ENCODE measurements at places on chromosomes 2 and 18.

DNA sequence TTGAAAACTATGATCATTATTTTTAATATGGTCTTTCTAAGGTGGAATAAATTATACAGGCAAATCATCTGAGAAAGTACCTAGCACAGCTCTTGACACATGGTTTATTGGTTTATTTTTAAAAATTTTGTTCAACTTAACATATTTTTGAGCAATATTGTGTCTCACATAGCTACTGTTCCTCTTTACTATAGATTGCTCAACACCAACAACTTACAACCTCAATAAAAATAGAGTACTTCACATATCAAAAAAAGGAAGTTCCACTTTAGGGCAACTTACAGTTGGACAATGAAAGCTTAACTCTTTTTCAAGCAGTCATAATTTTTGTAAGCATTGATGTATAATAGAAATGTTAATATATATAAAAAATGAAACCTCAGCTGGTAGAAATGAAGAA, 440.9 kb upstream of the UBE2E3 start:
- DNase-seq = no peak

GRCh38 chr18:72419914-72420313, 124.2 kb downstream of the CBLN2 start:
- no peak for DNase-seq

- DNase-seq = no peak
Measured at GRCh38 chr2:199684832-199685231, 166.2 kb downstream of the FTCDNL1 start.

DNA sequence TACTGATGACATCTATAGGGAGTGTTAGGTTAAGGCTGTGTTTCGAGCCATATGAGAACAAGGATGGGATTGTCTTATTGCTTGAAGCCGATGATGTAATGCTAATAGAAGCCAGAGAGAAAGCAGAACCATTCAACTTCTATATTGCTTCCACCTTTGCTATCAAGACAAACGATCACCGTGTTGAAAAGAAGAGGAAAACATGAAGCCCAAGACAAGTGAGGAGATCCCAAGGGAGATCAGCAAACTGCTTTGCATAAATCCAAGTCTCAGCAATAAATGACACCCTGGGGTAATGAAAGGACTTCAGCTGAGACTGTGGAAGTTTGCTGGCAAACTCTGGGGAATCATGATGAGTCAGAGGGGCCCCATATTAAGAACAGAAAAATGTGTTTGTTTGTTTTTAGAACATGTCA, 206.2 kb downstream of the NCKAP5 start:
- no peak for DNase-seq

- no peak for DNase-seq
Measured at GRCh38 chr2:195498176-195498575, 158.8 kb upstream of the SLC39A10 start.

DNA sequence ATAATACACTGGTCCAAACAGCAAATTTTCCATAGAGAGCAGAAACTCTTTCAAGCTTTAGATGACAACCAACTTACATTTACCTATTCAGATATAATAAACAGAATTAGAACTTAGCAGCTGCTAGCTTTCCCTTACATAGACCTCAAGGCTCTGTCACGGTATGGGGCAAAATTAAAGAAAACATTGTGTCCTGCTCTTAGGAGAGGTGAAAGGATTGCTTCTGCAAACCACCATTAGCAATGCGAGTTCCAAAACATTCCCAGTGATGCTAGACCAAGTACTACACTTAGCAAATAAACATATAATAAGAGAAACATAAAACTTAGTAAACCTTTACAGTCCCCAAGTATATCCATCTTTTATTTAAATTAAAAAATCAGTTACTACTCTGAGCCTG, 183.3 kb downstream of the CAMKMT start:
- DNase-seq = no peak

DNA sequence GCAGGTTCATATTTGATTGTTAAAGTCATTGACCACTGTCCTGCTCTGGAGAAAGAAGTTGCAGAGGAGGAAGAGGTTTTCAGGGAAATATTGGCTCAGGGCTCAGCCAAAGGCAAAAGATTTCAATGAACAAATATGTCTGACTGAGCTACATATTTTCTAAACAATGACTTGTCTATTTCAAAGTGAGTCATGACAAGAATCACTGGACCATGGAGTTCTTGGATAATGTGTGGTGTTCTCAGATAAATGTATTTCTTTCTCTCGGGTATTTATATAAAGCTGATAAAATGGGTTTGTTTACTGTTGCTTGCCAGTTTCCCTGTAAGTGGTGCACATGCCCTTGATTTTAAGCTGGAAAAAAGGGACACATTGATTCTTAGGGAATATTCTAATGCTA, 34.3 kb upstream of the RMP24 start:
- DNase-seq = no peak

DNA sequence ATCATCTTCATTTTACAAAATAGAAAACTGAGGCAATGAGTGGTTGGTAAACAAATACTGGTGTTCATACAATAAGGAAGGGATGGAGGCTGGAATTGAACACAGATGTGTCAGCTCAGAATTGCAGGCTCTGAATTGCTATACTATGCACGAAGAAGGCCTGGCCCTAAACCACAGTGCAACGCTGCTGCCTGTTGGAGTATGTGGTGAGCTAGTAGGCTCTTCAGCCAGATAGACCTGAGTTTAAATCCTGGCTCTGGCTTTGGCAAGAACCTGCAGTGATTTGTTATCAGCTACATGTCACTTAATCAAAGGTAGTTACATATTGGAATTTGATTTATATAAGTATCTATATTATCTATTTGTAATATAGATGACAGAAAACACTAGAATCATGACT, 1602.4 kb upstream of the CELF4 start:
- no peak for DNase-seq

GRCh38 chr2:233977296-233977837, 60.2 kb downstream of the TRPM8 start:
- no peak for DNase-seq

- no peak for DNase-seq
Measured at GRCh38 chr2:67892339-67892846, 170.4 kb downstream of the C1D start.

DNA sequence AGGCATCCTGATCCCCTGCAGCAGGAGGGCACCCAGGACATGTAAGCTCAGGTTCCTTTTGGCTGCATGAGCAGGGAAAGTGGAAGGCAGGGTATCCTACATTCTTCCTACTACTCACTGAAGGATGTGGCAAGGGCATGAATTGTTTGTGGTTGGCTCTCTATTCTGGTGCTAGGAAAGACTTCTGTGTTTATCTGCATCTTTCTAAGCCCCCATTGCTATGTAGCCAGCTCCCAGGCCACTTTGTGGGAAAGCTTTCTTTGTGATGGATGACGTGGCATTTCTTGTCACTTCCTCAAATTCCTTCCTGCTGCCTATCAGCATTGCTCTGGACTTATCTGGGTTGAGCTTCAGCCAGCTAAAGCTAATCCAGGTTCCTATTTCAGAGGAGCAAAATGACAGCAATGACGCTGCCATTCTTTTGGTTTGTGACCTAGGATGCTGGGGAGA, 46.2 kb downstream of the MEIS1 start:
- no peak for DNase-seq

GRCh38 chr2:154568413-154568812, 130.1 kb upstream of the KCNJ3 start:
- no peak for DNase-seq

DNA sequence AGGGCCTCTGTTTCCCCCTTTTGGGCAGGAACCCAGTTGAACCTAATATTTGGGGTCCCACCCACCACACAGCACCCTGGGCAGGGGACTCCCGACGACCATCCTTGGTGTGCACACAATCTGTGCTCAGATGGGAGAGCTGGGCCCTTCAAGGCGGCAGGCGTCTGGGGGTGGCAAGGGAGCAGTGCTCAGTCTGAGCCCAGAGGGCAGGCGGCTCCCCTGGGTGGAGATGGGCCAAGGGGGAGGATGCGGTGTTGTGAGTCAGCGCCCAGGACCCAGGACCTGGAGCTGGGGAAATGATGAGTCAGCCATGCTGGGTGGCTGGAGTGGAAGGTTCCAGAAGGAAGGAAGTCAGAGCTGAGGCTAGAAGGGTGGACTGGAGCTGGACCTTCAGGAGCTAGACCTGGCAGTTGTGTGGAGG, 3.8 kb downstream of the PROM2 start:
- DNase-seq = no peak

DNA sequence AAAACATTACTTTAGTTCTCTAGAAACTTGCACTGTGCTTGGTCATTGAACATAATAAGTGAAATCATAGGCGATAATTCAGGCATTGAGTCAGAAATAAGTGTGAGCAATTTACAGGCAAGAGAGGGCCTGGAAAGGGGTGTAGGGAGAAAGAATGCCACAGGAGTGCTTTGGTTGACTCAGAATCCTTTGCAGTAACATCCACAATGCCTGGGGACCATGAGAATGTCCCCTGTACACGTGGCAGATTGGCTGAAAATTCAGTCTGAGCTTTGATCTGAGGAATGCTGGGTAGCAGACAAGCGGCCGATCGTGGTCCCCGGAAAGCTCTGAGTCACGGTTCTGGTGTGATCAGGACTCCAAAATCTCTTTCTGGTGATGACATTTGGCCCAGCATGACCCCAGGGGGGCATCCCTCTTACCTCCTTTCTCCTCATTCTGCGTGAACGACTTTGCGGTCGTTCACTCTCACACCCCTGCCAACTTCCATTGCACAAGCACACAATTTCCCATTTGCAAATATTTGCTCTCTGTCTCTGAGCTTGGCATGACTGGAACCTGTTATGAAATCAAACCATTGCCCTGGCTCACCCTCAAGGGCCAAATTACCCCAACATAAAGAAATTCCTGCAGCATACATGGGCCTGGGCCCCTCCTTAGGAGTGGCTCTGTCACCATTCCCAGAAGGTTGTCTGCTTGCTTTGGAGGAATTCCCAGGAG, 305.0 kb upstream of the EPAS1 start:
- DNase-seq = no peak

DNA sequence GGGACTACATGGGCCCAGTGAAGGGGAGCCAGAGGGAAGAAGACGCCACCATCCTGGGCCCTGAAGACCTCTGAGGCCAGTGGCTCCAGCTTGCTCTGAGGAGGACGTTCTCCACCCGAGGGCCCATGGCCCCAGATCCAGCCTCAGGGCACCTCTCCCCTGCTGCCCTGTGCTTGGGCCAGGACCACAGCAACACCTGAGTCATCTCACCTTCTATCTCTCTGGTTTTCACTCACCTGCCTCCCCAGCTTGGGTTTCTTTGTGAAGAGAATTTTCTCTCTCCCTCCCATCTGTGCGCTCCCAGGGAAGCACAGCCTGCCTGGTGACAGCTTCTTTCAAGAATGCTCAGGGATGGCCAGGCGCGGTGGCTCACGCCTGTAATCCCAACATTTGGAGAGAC, 19.8 kb downstream of the ZFP36L2 start:
- no peak for DNase-seq

GRCh38 chr2:241138471-241138870, 10.8 kb downstream of the PASK start:
- no peak for DNase-seq

- DNase-seq = no peak
Measured at GRCh38 chr2:121567957-121568409, 37.3 kb downstream of the RNU4ATAC start.

DNA sequence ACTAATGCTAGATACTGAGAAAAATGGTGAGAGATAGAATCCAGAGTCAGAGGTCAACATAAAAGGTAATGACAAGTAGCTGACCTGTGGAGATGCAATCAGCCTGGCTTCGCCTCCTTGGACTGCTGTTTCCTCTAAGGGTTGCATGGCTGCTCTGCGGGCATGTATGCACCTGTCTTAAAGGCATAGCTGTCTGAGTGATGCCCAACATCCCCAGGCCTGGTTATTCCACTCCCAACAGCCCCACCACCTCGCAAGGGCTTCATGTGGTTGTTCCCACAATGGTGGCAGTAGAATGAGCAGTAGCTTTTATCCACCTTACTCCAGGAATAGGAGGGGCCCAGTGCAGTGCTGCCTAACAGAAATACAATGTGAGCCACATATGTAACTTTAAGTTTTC, 69.7 kb upstream of the ALK start:
- no peak for DNase-seq

GRCh38 chr18:27582760-27583412, 397.8 kb upstream of the CHST9 start:
- no peak for DNase-seq

DNA sequence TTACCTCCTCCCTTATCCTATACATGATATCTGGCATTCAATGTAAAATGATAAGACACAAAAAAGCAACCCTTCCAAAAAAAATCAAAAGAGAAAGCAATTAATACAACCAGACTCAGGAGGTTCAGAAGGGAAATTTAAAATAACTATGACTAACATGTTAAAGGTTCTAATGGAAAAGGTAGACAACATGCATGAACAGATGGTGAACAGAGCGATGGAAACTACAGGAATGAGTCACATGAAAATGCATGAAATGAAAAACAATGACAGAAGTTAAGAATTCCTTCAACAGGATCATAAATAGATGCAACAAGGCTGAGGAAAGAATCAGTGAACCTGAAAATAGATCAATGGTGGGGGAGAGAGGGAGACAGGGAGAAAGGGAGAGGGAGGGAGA, 26.1 kb upstream of the ERCC3 start:
- DNase-seq = no peak

- no peak for DNase-seq
Measured at GRCh38 chr2:99325384-99325783, 10.7 kb downstream of the TXNDC9 start.

DNA sequence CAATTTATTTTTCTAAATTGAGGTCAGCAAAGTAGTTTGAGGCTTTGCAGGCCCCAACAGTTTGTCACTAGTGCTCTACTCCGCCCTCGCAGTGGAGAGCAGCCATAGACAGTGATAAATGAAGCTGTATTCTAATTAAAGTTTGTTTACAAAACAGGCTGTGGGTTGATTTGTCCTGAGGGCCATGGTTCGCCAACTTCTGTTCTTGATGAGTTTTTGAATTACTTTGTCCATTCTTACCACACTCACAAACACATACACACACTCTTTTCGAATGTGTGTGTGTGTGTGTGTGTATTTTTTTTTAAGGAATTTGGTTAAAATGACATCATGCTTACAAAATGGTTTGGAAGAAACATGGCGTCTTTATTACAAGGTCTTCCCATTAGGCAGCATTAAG, 68.6 kb downstream of the MTCL1 start:
- no peak for DNase-seq

DNA sequence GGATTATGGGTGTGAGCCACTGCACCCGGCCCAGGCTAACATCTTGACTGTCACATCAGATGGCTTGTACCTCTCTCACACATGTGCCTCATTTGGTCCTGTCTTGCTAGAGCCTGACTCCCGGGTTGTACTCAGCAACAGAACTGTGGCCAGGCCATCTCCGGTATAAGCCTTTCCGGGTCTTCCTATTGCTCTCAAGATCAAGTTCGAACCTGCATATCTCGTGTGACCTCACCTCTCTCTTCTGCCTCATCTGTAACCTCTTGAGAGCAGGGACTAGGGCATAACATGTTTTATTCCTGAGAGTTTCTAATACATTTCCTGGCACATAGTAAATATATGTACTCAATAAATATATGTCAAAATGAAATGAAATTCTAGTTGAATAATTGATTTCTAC, 114.0 kb downstream of the ACAA2 start:
- no peak for DNase-seq

GRCh38 chr2:170436077-170436943, 258.4 kb downstream of the MYO3B start:
- no peak for DNase-seq

GRCh38 chr2:12321886-12322285, 394.9 kb upstream of the TRIB2 start:
- DNase-seq = no peak

GRCh38 chr2:182980115-182980514, 58.1 kb downstream of the NCKAP1 start:
- DNase-seq = no peak
